ENCODE measurements at places on chromosomes 7 and 10.

DNA sequence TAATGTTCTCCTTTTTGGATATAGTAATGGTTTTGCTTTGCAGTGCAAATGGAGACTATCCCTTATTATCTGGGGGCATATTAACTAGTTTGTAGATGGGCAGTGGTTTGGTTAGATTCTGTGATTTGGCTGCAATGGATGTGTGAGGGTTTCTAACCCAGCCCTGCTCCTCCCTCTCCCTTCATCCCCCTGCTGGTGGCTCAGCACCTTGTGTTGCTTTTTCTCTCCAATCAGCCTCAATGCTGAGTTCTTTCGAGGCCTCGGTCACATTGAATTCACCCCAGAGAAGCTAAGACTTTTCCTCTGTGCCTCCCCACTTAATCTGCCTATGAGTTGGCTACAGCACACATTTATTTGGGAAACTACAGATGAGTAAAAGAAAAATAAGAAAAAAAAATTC, 120.0 kb downstream of the MALRD1 start:
- DNase-seq: no peak

- no peak for DNase-seq
Observed at GRCh38 chr10:100462709-100463108, at the start of gene WNT8B. TSS of gene WNT8B (plus strand) at chr10:100463009. CDS start at chr10:100463169, 160 bp downstream.

DNA sequence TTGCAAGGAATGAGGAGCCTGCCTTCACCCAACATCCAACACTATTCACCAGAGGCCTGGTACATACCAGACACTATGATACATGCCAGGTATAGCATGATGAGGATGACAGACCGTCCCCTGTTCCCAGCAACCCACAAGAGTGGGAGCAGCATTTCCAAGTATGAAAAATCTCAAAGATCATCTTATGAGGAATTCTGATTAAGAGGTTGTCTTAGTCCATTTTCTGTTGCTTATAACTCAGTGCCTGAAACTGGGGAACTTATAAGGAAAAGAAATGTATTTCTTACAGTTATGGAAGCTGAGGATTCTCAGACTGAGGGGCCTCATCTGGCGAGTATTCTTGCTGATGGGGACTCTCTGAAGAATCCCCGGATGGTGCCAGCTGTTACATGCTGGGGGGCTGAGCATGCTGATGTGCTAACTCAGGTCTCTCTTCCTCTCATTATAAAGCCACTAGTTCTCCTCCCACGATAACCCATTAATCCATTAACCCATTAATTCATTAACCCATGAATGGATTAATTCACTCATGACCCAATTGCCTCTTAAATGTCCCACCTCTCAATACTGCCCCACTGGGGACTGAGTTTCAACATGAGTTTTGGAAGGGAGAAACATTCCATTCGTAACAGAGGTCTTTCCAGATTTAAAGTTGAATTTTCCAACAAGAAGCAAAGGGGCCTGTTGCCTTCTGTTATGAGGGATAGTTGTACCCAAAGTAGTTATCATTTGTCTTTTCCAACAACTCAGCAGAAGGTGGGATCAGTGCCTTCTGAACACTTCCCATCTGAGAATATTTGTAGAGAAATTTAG, 173.9 kb downstream of the HERPUD2 start:
- DNase-seq: no peak

GRCh38 chr10:15943426-15943825, 83.1 kb upstream of the MINDY3 start:
- DNase-seq: no peak

DNA sequence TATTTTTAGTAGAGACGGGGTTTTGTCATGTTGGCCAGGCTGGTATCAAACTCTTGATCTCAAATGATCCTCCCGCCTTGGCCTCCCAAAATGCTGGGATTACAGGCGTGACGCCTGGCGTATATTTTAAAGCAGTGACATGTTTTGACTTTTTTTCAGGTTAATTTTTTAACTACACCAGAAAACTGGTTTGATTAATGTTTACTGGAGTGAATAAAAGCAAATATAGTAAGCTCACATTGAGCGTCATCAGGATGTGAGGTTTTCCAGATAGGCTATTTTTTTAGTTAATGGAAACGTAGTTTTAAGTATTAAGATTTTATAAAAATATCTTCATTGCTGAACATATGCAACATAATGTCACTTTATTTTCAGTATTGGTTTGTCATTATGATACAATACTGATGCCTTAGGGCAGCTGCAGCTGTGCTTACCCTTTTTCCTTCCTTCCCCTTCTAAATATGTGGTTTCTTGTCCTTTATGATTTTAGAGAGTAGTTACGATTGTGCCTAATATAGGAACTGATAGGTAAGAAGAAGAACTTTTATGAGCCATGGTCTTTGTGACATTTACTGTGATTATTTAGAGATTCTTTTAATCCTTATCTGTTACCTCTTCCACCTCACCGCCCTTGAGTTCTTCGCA, 37.3 kb downstream of the TMEM60 start:
- no peak for DNase-seq

DNA sequence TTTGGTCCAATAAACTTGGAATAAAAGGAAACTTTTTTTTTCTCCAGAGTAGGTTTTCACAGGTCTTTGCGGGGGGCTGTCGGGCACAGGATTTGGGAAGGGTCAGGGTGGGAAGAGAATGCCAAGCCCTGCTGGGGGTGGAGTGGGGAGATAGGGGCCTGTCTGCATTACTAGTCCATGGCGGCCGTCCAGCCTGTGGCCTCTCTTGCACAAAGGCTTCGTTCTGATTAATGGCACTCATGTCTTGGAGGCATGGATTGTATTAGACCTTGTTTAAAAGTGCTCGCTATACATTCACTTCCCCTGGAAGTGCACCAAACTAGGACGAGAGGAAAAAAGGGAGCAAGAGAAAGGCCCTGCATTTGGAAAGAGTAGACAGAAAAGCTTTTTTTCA, 37.2 kb downstream of the LRMDA start:
- no peak for DNase-seq

DNA sequence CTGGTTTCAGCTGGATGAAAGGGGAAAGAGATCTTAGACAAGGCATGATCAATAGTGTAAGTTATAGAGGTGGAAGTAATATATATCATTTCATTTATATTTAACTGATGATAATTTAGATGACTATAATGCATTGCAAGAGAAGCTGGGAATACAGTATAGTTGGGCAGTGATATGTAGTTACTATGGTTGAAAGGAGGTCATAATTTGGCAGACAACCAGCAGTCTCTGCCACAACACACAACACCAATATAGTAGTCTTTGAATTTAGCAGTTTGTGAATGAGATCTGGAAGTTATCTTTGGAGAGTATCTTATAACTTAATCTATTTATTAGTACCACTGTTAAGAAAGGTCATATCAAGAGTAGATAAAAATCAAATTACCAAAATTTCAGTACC, 39.9 kb downstream of the TAX1BP1 start:
- no peak for DNase-seq

Measured in activated CD4-positive, alpha-beta T cell treated with anti-CD3 and anti-CD28 coated beads, Interleukin-2, amount 50 U/mL, for 48 hours (primary cell).